ENCODE measurements at places on chromosomes 16 and 17.

DNA sequence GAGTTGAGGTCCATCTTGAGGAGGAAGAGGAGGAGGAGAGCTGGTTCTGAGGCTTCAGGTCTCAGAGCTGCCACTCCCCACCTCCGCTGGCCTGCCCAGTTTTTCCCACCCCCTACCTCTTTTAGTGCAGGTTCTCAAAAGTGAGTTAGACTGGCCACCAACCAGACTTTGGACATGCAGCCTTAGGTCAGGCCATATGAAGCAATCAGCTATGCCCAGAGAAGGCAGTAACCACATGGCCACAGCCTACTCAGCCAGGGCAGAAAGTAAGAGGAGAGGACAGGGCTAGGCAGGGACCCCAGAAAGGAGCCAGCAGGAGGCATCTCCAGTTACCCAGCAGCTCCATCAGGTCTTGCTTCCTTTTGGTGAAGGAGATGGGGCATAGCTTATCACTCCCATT is 9.0 kb downstream of the MYO15A start:
- DNase-seq = no peak

GRCh38 chr16:17098685-17099084 is 372.1 kb downstream of the XYLT1 start:
- no peak for DNase-seq

- DNase-seq = no peak
Measured at GRCh38 chr17:6075050-6075449, 4.9 kb downstream of the WSCD1 start.

- DNase-seq = no peak
Measured at GRCh38 chr17:31586946-31587345, 195.5 kb downstream of the RAB11FIP4 start.

DNA sequence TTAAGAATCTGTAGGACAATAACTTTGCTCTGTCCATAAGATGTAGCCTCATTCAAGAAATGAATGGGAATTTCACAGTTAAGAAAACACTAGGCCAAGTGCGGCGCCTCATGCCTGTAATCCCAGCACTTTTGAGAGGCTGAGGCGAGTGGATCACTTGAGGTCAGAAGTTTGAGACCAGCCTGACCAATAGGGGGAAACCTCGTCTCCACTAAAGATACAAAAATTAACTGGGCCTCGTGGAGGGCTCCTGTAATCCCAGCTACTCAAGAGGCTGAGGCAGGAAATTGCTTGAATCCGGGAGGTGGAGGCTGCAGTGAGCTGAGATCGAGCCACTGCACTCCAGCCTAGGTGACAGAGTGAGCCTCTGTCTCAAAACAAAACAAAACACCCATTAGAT is 19.9 kb upstream of the RSL1D1 start:
- DNase-seq = no peak

DNA sequence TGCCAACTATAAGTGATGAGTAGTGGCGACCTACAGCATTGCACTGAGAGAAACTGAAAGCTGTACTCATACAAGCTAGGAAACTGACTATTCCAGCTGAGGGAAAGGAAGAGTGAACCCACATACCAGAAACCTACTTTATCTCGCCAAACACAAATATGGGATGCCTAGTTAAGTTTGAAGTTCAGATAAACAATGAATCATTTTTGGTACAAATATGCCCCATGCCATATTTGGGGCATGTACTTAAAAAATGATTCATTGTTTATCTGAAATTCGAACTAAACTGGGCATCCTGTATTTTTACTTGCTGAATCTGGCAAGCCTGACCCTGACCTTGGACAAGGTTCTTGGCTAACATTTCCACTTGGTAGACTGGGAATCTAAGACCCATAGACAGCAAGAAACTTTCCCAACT is 527.8 kb upstream of the PSMD7 start:
- no peak for DNase-seq

DNA sequence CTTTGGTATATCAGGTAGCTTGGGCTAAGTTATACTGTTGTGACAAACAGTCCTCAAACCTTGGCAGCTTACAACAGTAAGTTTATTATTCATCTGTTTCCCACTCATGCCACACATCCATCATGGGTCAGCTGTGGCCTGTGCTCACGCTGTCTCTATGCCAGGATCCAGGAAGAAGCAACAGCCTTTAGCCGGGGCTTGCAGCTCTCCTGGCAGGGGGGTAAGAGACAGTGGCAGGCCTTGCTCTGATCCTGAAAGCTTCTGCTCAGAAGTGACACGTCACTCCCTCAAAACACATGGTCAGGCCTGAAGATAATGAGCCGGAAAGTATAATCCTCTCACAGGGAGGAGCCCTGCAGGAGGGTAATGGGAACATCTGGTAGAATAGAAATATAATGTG is 377.6 kb downstream of the CPPED1 start:
- no peak for DNase-seq

DNA sequence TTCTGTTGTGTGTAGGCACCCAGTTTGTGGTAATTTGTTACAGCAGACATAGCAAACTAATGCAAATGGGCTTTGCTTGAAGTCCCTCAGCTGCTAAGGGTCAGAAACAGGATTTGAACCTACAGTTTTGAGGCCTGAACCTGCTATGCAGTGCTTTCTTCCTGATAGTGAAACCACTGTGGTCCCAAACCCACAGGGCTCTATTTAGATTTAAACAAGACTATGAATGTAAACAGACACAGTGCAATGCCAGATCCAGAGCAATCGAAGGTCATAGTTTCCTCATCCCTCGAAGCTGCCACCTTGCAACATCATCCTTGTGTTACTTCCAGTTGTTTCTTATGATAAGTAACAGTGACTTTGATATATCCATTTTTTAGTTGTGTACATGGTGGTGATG is 630.2 kb downstream of the WWOX start:
- no peak for DNase-seq

- peak; percentile 48 for DNase-seq
Measured at GRCh38 chr17:18039535-18040260, 490 bp downstream of the GID4 start.

DNA sequence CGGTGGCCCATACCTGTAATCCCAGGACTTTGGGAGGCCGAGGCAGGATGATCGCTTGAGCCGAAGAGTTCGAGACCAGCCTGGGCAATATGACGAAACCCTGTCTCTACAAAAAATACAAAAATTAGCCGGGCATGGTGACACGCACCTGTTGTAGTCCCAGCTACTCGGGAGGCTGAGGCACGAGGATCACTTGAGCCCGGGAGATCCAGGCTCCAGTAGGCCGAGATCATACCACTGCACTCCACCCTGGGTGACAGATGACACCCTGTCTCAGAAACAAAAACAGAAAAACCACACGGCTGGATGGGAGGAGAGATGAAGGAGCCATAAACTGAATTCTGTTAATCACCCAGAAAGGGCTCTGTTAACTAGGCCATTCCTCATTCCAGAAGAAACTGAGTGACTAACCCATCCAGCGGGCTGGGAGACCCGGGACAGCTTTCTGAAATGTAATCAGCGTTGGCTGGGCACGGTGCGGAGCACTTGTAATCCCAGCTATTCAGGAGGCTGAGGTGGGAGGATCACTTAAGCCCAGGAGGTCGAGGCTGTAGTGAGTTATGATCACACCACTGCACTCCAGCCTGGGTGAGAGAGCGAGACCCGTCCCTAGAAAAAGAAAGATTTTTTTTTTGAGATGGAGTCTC is 641 bp upstream of the NT5C3B start:
- no peak for DNase-seq

DNA sequence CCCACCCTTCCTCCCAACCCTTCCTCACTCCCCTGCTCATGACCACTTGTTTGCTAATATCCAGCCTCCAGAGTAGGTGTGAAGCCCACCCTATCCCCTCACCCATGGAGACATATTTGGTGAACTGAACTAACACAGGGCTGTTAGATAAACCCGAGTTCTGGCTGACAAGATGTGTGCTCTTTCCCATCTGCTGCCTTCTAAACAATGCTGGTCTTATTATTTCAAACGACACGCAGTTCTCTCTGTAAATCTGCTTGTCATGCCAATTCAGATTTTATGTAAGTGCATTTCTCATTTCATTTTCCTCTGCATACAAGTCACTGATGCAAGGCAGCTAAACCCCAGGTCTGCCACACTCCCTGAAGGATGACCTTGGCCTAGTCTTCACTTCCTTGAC is 343.0 kb upstream of the CDH5 start:
- no peak for DNase-seq

GRCh38 chr17:58531661-58532554 is 17.5 kb upstream of the MTMR4 start:
- DNase-seq = peak; percentile 83

GRCh38 chr17:43517161-43517560 is 29.0 kb downstream of the ETV4 start:
- DNase-seq = no peak

DNA sequence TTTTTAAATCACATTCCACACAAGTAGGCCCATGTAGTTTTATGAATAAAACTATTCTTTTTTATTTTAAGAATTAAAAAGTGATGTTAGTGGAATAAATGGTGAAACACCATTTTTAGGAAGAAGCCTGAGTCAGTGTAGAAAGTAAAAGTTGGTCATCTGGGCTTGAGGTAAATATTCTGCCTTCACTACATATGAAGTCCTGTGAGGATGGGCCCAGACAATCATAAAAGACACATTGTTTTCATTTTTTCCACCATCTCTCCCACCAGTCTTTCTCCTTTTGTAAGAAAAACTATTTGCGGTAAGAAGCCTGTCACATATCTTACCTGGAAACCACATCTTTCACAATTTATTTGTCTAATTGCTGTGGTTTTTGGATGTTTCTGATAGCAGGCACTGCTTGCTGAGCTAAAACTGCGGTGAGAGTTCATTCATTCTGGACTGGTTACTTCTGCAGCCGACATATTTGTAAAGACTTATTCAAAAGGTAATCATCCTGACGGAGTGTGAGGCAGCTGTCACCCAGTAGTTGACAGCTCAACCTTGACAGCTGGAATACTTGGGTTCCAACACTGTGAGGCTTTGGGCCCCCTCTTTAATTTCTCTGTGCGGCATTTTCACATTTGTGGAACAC is 10.6 kb upstream of the RFFL start:
- no peak for DNase-seq

GRCh38 chr17:38996660-38997337 is 29.6 kb upstream of the FBXO47 start:
- DNase-seq = no peak

- DNase-seq = no peak
Measured at GRCh38 chr17:45346216-45347015, 29.6 kb upstream of the MAP3K14 start.

- no peak for DNase-seq
Measured at GRCh38 chr17:38732376-38733281, 2.5 kb downstream of the CISD3 start.

DNA sequence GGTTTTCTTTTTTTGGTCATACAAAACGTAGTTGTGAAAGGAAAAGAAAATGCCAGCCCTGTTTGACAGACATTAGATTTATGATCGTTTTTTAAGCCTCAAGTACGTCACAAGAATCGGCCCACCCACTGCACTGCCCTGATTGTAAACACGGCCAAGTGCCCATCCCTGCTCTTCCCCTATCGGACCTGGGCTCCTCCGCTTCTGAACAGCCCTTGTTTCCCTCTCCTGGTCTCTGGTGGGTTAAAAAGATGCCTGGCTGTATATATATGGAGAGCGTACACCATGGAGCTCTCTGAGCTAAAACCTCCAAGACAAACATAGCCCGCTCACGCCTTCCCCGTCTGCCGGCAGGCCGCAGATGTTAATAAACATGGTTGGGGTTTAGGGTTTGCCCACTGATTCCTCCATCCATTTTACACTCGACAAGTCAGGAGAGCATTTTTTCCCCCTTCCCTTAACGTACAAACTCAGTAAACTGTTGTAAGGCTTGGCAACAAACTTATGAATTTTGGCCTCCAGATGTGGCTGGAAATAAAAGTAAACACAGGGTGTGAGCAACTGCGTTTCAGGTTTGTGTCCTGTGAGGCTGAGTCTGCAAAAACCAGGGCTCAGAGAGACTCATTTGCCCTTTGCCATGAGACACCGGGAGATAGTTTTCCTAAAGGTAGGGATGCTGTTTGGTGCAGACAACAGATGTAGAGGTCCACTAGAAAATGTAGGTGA is 325.9 kb downstream of the SOX9 start:
- DNase-seq = no peak

- DNase-seq = no peak
Measured at GRCh38 chr16:8436931-8437330, 153.4 kb downstream of the TMEM114 start.

- no peak for DNase-seq
Measured at GRCh38 chr16:1199347-1200013, 25.6 kb downstream of the TPSG1 start.

GRCh38 chr16:87780385-87780989 is 14.7 kb upstream of the KLHDC4 start:
- DNase-seq = no peak

GRCh38 chr16:56262148-56262547 is 70.9 kb downstream of the GNAO1 start:
- no peak for DNase-seq

DNA sequence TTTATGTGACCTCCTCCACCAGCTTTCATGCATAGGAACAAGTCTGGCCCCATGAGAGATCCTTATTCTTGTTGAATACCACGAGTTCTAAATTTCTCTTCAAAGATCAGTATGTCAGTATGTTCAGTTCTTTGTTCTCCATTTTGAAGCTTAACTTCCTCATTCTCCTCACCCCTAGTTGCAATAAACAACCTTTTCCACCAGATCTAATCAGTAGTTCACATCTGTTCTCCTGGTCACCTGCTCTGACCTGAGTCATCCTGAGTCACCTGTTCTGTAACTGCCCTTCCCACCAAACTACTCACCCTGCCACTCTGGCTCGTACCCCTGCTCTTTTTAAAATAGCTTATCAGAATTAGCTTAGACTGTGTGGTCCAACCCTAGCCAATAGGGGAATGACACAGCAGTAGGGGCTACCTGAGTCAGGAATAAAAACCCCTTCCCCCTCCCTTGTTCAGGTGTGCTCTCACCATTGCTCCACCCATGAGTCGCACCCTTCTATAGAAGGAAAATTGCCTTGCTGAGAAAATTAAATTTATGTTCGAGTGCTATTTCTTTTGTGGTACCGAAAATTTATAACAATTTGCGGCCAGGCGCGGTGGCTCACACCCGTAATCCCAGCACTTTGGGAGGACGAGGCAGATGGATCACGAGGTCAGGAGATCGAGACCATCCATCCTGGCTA is 94.6 kb downstream of the EMP2 start:
- no peak for DNase-seq

GRCh38 chr16:67883146-67883871 is 1.4 kb upstream of the NRN1L start:
- DNase-seq = no peak

DNA sequence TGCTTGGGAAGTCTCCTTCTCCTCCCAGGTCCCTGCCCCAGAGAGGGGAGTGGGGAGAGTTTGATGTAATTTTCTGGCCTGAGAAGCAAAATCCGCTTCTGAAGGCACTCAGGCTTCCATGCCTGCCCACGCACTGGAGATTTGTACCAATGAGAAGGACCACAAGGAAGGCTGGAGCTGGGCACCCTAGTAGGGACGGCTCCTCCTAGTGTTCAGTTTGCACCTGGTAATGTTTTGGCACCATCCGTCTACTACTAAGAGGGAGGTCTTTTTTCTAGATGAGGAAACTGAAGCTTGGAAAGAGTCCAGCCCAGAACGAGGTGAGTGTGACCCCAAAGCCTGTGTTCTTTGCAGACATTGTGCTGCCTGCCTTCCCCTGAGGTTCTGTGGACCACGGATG is 83.6 kb upstream of the NLRP1 start:
- no peak for DNase-seq

Data from Right ventricle myocardium superior (tissue), 1 donor.